Progenitor cell of endocrine pancreas (in vitro differentiated cells): ENCODE measurements at places on chromosomes 13 and 19.

- DNase-seq = no peak
Measured at GRCh38 chr19:40078377-40078776, 12.4 kb downstream of the ZNF780A start.

GRCh38 chr13:29577136-29578051, 18.1 kb downstream of the SLC7A1 start:
- no peak for DNase-seq

- no peak for DNase-seq
Measured at GRCh38 chr13:44564936-44565335, 11.2 kb downstream of the TSC22D1 start.

- no peak for DNase-seq
Measured at GRCh38 chr13:51600703-51601102, 16.4 kb downstream of the WDFY2 start.

- DNase-seq = no peak
Measured at GRCh38 chr19:13016245-13016627, 21.0 kb downstream of the NFIX start.

GRCh38 chr19:4972509-4973230, 3.8 kb downstream of the KDM4B start:
- no peak for DNase-seq

DNA sequence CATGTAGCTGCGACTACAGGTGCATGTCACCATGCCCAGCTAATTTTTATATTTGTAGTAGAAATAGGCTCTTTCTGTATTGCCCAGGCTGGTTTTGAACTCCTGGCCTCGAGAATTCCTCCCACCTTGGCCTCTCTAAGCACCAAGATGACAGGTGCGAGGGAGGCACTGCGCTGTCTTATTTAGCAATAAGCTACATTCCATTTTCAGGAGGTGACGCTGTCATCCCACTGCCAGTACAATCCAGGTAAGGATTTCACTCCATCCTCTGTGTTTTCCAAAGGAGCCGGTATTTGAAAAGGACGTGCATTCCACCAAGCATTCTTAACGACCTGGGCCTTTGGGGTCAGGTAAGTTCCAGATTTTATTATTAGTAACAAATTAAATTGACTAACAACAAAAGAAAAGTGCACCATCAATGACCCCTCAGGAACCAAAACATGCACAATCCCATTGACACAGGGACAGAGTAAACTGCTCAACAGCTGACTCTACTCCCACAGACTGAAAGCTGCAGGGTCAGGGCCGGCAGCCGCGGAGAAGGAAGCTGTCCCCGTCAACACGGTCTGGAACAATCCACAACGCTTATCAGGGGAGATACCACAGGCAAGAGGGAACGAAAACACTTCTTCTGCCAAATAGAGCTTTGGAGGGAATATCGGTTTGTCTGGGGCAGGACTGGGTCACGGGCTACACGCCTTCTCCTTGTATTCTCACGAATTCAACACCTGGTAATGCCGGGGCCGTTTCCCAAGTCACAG, 82.8 kb downstream of the INSR start:
- DNase-seq = peak; percentile 28

DNA sequence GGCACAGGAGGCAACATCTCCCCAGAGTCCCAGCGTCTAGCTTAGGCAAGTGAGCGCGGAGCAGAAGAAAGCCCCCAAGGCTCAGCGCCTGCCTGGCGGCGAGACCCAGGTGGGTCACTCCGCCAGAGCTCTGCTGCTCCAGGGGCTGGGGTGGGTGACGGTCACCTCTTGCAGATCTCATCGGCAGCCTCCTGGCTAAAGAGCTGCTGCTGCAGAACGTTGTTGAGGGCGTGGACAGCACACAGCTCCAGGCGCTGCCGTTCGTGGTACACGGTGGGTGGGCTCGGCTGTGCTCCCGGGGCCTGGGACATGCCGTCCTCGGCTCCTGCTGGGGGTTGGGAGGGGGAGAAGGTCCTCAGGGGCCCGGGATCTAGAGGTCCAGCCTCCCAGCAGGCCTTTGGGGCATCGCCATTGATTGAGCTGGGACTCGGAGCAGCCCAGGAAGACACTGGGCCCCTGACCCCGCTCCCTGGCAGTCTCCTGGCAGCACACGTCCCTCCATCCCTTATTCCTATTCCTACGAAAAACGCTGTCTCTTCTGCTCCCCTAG, 795 bp downstream of the JOSD2 start:
- no peak for DNase-seq
